ENCODE measurements at places on chromosomes 5 and 9.

GRCh38 chr9:112349008-112349333 is 15.6 kb upstream of the PTBP3 start:
- DNase-seq: no peak

GRCh38 chr9:15086156-15086763 is 176.0 kb upstream of the FREM1 start:
- DNase-seq: no peak

DNA sequence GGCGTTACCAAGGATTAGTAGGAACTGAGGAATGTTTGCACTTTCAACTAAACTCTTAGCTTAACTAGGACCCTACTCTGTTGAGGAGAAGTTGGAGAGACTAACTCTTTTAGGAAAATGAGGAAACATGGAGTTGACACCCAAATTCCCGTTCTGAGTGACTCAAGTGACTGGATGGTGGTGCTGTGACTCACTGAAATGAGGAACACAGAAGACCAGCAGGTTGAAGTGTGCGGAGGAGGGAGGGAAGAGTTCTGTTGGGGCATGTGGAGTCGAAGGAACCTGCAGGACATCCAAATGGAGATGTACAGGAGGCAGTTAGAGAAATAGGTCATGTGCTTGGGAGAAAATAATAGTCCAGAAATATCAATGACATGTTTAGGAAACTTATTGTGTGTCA is 8.2 kb downstream of the HEXB start:
- DNase-seq: no peak

DNA sequence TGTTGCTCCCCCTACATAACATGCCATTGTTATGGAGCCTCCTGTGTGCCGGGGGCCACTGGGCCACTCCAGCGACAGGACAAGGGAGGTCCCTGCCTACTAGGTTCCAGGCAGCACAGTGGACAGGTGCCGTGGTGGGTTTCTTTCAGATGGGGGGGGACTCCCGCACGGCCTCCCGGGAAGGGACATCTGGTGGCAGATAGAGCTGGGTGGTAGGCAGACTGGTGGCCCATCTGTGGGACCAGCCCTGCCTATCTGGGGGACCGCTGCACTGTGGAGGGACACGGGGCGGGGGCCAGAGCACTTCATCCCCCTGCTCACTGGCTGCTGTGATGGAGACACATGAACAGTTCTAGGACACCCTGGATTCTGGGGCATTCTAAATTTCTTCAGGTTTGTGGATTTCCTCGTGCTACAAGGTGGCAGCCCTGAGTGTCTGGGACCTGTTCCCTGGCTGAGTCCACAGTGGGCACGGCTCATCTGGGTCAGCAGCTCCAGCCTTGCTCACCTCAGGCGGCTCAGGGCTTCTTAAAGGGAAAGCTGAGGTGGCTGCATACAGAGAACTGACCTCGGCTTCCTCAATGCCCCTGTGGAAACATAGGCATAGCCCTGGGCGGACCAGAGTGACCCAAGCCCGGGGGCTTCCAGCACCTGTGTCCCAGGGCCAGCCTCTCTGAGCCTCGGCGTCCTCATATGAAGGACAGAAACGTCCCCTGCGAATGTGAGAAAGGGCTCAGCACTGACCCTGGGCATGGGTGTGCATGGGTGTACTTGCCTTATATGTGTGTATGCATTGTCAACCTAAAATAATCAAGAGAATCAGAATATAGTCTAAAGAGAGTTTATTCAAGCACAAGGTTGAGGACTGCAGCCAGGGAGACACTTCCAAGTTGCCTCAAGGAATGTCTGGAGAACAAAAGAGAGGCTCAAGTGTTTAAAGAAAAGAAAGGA is 22.5 kb downstream of the FGD3 start:
- DNase-seq: no peak

GRCh38 chr9:124475158-124475867 is 25.1 kb downstream of the ADGRD2 start:
- DNase-seq: no peak

GRCh38 chr5:98898743-98899142 is 30.1 kb downstream of the CHD1 start:
- no peak for DNase-seq

- DNase-seq: no peak
Observed at GRCh38 chr5:140674211-140674610, 835 bp upstream of the DND1 start.

GRCh38 chr9:137749511-137749910 is 128.1 kb upstream of the CACNA1B start:
- no peak for DNase-seq

DNA sequence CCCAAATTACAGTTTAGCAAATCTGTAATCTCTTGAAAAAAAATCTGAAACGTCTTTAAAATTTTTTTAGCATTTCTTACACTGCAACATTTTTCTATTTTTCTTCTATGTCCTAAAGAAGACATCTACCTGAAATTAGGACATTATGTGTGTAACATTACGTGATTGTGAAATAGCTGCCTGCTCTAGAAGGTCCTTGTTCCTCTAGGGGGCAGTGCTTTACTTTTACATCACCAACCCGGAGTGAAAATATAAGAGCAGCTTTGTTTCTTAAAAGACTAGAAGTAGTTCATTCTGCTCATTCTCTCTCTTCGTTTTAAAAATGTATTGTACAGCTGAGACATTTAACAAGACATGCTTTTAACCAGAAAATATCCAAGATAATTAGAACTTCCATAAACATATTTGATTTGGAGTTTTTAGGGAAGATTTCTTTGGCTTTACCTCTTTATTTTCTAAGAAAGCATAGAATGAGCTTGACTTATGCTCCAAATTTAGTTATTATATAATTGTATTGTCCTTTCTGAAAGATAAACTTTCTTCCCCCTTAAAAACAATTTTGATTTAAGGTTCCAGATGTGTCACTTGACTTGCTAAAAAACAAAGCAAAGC is 48.1 kb upstream of the RIOK2 start:
- DNase-seq: peak; percentile 86

DNA sequence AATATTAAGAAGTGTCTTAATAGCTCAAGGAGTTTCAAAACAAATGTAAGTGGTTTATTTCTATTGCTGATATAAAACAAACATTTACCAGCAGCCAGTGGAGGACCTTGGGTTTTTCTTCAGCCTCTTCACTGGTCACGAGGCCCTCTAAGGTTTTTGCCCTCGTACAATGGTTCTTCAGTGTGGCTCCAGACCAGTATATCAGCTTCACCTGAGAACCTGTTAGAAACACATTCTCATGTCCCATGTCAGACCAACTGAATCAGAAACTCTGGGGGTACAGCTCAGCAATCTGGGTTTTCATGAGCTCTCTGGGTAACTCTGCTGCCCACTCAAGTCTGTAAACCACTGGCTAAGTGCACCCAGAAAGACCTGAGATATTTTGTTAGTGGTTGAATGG is 12.9 kb downstream of the WWC1 start:
- DNase-seq: no peak

- peak; percentile 36 for DNase-seq
Observed at GRCh38 chr9:20593537-20593936, 28.8 kb downstream of the MLLT3 start.

DNA sequence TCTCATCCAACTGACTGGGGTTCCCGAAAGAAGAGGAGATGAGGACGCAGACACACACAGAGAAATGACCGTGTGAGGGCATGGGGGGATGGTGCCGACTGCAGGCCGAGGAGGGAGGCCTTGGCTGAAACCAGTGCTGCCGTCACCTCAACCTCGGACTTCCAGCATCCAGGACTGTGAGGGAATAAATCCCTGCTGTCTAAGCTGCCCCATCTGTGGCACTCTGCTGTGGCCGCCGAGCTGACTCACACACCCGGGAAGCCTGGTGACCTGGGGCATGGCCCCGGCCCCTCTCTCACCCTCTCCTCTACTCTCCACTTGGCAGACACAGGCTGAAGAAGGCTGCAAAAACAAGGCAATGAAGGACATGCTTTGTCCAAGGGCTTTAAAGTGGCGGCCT is 4.4 kb upstream of the COL5A1 start:
- DNase-seq: no peak

DNA sequence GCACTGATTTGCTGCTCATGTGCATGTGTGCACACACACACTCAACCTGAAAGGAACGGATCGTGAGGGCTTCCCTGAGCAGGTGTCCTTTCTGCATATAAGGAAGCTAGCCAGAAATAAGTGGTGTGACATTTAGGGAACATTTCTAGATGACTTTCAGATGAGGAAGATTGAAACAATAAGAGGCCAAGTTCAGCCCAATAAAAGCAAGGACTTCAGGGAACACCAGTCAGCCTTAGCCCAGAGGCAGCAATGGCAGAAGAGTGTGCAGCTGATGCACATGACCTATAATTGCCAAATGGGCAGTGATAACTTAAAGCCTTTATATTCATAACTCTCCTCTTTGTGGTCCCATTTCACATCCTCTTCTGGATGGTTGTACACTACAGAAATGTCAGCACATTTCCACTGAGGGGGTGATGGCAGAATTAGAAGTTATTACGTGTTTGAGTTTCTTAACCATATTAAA is 255.5 kb downstream of the TRIM32 start:
- no peak for DNase-seq

- no peak for DNase-seq
Observed at GRCh38 chr9:106478727-106479126, 384.2 kb upstream of the ZNF462 start.

DNA sequence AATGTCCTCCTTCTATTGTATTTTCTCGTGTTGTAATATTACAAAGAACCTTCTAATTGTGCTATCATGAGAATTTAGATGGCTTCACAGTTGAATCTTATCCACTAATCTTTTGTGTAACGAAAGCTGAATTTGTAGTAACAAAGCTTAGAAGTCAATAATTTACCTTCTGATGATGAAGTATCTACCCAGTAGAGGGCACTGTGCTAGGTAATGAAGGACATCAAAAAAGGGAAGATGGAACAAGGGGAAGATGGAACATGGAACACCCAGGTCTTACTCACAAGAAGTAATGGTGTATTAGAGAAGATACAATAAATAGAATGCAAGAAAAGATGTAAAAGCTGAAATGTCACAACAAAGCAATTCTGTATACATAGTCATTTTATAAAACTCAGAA is 131.0 kb upstream of the CCNG1 start:
- no peak for DNase-seq

DNA sequence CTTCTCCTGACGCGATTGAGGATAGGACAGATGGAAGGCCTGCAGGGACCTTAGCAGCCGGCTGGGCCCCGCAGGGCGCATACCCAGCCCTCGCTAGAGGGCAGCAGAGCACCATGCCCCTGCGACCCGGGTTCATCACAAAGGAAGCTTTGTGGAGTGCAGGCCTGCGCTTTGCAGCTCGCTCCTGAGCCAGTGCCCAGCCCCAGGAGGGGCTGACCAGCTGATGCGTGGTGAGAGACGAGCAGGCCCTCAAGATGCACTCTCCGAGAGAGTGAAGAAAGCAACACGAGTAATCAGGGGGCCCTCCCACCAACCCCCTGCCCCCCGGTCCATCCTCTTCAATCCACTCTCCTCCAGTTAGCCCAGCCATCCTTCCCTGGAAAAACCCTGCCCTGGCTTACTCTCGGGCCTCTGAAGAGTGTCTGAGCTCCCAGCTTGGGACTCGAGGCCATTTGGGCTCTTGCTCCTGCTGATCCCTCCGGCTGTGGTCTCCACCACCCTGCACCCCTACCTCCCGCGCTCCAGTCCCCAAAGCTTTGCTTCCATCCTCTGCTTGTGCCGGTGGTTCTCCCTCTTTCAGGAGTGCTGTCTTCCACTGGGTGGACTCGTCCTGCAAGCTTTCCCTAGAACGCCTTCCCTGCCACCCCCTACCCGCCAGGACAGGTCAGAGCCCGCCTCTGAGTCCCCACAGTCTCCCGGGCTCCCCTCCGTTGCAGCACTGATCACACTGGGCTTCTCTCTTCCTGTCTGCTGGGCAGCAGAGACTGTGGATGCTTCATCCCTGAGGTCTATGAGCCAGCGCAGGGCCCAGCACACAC is 9.1 kb upstream of the KIF12 start:
- peak; percentile 46 for DNase-seq

DNA sequence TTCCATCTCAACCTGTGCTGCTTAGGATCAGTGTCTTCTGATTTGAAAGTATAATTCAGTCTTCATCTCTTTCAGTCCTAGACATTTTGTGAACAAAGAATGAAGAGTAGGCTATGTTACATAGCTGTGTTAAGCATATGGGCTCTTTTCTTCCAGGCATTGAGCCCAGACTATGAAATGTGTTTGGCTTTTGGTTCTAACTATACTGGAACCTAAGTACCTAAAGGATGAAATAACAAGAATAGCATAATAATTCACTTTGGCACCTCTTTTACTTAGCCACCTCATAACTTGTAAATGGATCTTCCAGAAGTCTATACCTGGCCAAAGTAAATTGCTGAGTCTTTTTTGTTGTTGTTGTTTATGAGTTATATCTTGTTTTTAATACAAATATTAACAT is 71.4 kb downstream of the SLF1 start:
- no peak for DNase-seq

DNA sequence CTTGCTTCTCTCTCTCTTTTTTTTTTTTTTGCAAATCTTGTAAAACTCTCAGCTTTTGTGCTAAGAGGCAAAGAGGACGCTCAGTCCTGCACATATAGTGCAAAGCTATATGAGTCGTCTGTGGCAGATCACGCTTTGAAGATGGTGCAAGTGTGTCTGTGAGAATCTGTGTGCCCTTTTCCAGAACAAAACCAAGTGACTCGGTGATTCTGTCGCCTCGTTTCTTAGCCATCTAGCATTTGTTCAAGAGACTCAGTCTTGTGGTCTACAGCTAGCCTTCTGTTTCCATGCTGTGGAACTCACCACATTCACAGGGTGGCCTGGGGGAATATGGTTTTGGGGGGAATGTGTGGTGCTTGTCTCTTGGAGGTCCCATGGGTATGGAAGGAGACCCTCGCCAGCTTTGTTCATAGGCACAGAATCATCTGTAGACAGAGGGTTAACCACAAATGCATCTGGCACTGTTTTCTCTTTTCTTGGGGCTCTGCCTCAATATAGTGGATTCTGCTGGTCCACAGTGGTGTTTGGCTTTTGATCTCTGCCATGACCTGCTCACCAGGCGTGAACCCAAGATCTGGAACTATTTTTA is 82.1 kb downstream of the C9orf152 start:
- DNase-seq: no peak

DNA sequence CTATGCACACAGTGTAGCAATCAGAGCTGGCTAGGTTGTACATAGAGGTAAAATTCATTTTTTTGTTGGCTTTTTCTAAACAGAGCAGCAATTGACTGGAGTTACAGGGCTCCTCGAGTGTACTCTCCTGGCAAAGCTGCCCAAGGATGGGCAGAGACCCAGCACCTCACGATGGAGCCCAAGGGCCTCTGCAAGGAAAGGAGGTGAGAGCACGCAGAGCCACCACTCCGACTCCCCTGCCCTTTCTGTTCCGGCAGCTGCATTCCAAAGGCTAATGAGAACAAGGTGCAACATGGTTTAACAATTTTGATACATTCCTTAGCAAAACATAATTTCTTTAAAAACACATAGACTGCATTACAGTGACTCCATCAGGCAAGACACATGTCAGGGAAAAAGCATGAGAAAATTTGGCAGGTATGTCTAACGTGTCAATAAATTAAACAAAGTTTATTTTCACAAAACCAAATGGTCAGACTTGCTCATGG is 47.5 kb downstream of the SAXO1 start:
- no peak for DNase-seq
